ENCODE measurements at places on chromosomes 12 and 14. TPM values are rescaled to one million over a fixed set of nuclear protein-coding genes. Genes with fewer than 3 reads are reported as not detected.

Gene GPRC5D
- total RNA-seq: not detected

Gene RAD9B
- total RNA-seq: 1.0 TPM

Gene PEBP1
- total RNA-seq: 91.4 TPM

Gene NANOG
- total RNA-seq: not detected

- no peaks in the 10 kb centered on the region for H3K27me3 ChIP-seq
- peak overlapping the region; percentile 71 for H3K27ac ChIP-seq
- peaks cover 70% of the 10 kb centered on the region for H3K36me3 ChIP-seq
- peaks cover 44% of the 10 kb centered on the region for H3K4me1 ChIP-seq
- peak; percentile 53 for DNase-seq
These were observed 6.7 kb downstream of the DDX47 start for GRCh38 chr12:12819752-12820311.

GRCh38 chr14:60722357-60723115 lies 1.6 kb downstream of the SIX4 start:
- H3K27ac ChIP-seq: peak overlapping the region; percentile 51
- peak; percentile 73 for DNase-seq
- peaks cover 11% of the 10 kb centered on the region for H3K36me3 ChIP-seq
- H3K27me3 ChIP-seq: no peaks in the 10 kb centered on the region
- no peaks in the 10 kb centered on the region for H3K4me1 ChIP-seq
- peak overlapping the region; percentile 91 for H3K4me3 ChIP-seq

GRCh38 chr14:68625366-68626090 lies 167.3 kb downstream of the ZFP36L1 start:
- DNase-seq: no peak
- H3K27ac ChIP-seq: no peak overlapping the region
- no peaks in the 10 kb centered on the region for H3K27me3 ChIP-seq
- H3K36me3 ChIP-seq: peaks cover 10% of the 10 kb centered on the region
- H3K4me3 ChIP-seq: no peak overlapping the region

- H3K4me1 ChIP-seq: peaks cover 6% of the 10 kb centered on the region
- DNase-seq: no peak
- H3K27ac ChIP-seq: no peak overlapping the region
- peak overlapping the region; percentile 13 for H3K4me3 ChIP-seq
- H3K36me3 ChIP-seq: no peaks in the 10 kb centered on the region
- no peaks in the 10 kb centered on the region for H3K27me3 ChIP-seq
These were observed 180.8 kb downstream of the ADCK1 start for GRCh38 chr14:77980475-77981321.

GRCh38 chr12:41473441-41473840 lies 285.3 kb downstream of the PDZRN4 start:
- no peak overlapping the region for H3K4me3 ChIP-seq
- H3K27me3 ChIP-seq: peaks cover 74% of the 10 kb centered on the region
- no peaks in the 10 kb centered on the region for H3K4me1 ChIP-seq
- H3K36me3 ChIP-seq: no peaks in the 10 kb centered on the region
- DNase-seq: no peak

- H3K27me3 ChIP-seq: no peaks in the 10 kb centered on the region
- H3K4me1 ChIP-seq: peaks cover 6% of the 10 kb centered on the region
- DNase-seq: no peak
- peaks cover 46% of the 10 kb centered on the region for H3K36me3 ChIP-seq
- no peak overlapping the region for H3K4me3 ChIP-seq
These were observed 140.6 kb downstream of the EPS8 start for GRCh38 chr12:15648558-15648957.

DNA sequence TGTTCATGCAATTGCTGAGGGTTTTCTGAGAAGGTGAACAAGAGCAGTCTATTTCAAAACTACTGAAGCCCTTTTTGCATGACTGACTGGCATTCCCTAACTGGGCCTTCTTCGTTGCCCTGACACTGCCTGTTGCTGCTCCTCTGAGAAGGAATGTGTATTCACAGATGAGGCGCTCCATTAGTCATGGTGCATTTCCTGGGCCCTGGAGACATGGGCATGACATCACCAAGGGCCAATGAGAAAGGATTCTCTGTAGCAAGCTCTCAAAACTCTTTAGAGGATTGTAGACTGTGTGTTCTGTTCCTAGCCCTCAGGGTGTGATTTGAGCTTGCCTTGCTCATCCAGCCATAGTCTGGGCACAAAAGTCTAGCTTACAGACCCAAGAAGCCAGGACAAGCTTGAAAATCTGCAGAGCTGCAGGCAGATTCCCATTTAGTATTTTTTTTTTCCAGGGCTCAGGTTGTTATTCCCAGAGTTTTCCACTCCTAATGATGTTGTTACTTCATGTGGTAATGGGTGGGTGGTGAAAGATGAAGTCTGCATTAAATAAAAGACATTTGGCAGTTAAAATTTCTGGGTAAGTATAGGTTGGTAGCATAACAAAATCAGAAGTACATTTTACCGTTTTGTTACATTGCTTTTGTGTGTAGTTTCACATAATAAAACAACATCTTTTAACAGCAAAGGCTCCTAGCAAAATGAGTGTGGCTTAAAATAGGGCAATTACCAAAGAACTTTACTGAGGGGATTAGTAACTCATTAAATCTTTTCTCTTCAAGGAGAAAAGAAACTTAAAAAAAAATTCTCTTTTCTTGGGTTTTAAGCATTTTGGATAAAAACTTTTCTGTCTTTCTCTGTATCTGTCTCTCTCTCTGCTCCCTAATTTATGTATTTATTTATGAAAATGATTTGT lies 318.4 kb downstream of the RAD51B start:
- H3K27ac ChIP-seq: peak overlapping the region; percentile 94
- H3K4me3 ChIP-seq: peak overlapping the region; percentile 16
- peaks cover 50% of the 10 kb centered on the region for H3K4me1 ChIP-seq

DNA sequence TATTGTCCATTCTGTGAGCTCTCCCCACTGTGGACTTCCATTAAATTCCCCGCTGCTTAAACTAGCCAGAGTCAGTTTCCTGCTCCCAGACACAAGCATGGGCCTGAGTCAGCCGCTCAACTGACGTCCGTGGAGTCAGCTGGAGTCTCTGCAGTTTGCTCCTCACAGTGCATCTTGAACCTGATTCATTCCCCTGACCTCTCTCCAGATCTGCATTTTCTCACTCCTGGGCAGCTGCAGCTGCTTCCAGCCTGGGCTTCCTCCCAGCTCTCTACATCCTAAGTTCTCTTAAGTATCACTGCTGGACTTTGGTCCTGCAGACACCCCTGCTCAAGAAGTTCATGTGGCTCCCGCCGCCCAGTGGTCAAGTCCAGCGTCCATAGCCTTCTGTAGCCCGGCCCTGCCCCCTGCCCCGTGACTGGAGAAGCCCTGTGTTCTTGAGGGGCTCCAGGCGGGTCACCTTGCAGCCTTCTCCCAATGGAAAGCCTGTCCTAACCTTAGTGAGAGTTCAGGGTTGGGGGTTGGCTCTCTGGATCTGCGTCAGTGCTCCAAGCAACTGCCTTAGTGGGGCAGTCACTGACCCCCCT lies 20.0 kb downstream of the NFKBIA start:
- no peaks in the 10 kb centered on the region for H3K27me3 ChIP-seq
- H3K4me1 ChIP-seq: peaks cover 20% of the 10 kb centered on the region
- H3K4me3 ChIP-seq: no peak overlapping the region
- no peak overlapping the region for H3K27ac ChIP-seq

GRCh38 chr12:100247765-100248164 lies 19.1 kb downstream of the DEPDC4 start:
- H3K36me3 ChIP-seq: peaks cover 6% of the 10 kb centered on the region
- H3K27ac ChIP-seq: no peak overlapping the region
- H3K4me1 ChIP-seq: no peaks in the 10 kb centered on the region
- no peak for DNase-seq
- no peaks in the 10 kb centered on the region for H3K27me3 ChIP-seq
- no peak overlapping the region for H3K4me3 ChIP-seq

DNA sequence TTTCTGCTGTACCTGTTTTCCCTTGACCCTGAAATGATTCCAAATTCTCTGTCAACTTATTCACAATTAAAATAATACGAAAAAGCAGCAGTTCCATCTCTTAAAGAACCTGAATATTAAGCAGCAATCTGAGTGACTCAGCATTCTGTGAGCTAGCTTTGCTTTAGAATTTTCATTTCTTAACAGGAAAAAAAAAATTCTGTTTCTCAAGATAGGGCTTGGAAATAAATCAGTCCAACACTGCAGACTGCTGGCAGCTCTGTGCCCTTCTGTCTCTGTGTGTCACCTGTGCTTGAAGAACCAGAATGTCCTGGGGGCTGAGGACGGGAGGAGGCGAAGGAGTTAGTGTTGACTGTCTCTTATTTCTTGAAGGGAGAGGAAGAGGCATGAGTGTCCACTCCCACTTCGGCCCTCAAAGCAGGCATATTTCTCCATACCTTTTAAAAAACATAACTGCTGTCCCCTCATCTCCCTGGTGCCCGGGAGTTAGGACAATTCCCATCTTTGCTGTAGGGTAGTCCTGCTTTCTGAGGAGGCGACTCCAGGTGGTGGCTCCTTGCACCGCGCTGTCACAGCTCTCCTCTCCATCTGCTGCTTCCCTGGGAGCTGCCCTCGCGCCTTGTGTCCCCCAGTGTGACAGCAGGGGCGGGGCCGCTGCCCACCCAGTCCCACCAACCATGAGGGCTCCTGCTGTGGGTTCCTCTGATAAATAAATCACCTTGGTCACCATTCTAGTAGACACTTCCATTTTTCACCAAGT lies 203.1 kb downstream of the CALM1 start:
- no peaks in the 10 kb centered on the region for H3K36me3 ChIP-seq
- no peak overlapping the region for H3K4me3 ChIP-seq
- H3K4me1 ChIP-seq: no peaks in the 10 kb centered on the region
- no peaks in the 10 kb centered on the region for H3K27me3 ChIP-seq
- DNase-seq: peak; percentile 4
- no peak overlapping the region for H3K27ac ChIP-seq

DNA sequence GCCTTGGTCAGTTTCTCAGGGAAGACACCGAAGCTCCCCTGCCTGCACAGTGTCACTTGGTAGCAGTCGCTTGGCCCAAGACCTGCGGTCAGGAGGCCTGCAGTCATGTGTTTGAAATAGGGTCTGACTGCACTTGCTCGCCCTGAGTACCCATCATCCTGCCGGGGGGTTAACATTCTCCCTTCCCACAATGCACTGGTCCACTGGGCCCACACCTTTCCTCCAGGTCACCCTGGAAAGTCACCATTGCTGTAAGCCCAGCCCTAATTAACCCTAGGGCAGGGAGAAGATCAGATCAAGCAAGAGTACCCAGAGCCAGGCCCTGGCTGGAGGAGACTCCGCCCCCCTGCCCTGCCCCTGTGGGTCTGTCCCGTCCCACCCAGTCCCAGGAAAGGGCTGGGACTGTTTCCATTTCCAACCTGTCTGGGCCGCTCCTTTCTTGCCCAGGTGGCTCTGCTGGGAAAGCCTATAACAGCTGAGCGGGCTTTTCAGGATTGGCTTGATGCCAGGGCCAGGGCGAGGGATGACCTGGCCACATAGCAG lies 87.1 kb downstream of the ZFP36L1 start:
- no peak overlapping the region for H3K4me3 ChIP-seq
- H3K27ac ChIP-seq: peak overlapping the region; percentile 98
- H3K36me3 ChIP-seq: no peaks in the 10 kb centered on the region

GRCh38 chr14:50874757-50875156 lies 2.9 kb downstream of the ABHD12B start:
- H3K4me3 ChIP-seq: no peak overlapping the region
- DNase-seq: no peak
- no peak overlapping the region for H3K27ac ChIP-seq
- peaks cover 6% of the 10 kb centered on the region for H3K4me1 ChIP-seq
- H3K36me3 ChIP-seq: no peaks in the 10 kb centered on the region

GRCh38 chr12:47408171-47408871 lies 297.5 kb downstream of the RPAP3 start:
- no peaks in the 10 kb centered on the region for H3K27me3 ChIP-seq
- H3K27ac ChIP-seq: no peak overlapping the region
- H3K36me3 ChIP-seq: peaks cover 6% of the 10 kb centered on the region
- H3K4me3 ChIP-seq: no peak overlapping the region
- H3K4me1 ChIP-seq: no peaks in the 10 kb centered on the region

DNA sequence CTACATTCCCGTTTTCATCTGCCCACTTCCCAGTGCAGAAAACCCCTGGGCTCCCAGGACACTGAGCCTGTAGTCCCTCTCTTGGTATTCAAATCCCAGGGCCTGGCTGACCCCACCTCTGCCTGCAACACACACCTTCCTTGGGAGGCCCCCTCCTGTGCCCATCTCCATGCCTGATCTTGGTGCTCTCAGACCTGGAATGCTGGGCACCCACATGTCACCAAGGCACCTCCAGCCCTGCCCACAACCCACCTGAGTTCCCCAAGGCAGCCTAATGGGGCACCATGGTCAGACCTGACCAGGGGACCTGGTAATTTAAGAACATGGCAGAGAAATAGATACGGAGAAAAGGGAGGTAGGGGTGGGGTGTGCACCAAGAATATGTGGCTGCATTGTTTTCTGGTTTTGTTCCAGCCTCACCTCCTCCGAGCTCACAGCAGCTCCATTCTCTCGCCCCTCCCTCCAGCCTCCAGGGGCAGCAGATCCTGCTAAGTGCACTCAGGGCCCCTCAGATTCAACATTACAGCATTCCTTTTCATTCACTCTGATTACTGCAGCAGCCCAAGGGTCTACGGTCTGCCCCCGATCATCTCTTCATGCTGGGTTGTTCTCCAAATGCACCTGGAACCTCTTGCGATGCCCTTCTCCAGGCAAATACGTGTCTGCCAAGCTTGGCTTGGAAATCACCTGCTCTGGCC lies 9.2 kb upstream of the HSP90AA1 start:
- H3K27me3 ChIP-seq: no peaks in the 10 kb centered on the region
- DNase-seq: no peak
- H3K4me1 ChIP-seq: peaks cover 18% of the 10 kb centered on the region
- no peaks in the 10 kb centered on the region for H3K36me3 ChIP-seq
- H3K4me3 ChIP-seq: no peak overlapping the region

- H3K36me3 ChIP-seq: no peaks in the 10 kb centered on the region
- H3K27me3 ChIP-seq: no peaks in the 10 kb centered on the region
- DNase-seq: no peak
These were observed 59.6 kb downstream of the ARL6IP4 start for GRCh38 chr12:123040106-123040505.

DNA sequence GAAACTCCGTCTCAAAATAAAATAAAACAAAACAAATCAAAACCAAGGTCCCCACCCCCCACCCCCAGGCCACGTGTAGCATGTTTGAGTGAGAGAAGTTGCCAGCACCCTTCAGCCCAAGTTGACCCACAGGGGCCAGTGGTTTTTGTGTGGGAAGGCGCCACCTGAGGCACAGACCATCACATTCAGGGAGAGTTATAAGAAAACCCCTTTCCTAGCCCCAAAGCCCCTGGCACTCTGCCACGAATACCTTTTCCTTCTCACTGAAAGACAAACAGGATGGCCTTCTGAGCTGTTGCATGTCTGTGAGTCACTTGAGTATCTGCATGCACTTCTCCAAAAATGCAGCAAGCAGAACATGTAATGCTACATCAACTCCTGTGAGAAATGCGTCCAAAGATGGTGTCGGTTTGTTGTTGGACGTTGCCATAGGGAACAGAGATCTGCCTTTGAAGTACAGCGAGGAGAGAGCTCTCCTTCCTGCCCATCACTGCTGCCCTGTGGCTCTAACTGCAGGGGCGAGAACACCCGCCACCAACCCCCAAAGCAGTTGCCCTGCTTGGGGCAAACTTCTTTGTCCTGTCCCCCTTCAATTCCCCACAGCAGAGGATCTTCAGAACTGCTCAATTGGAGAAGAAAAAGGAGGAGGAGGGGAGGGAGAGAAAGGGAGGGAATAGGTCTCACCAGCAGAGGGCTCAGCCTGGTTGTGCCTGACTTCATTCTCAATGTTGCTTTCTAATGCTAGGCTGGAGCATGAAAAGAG lies 2.7 kb upstream of the TRAF3 start:
- peaks cover 10% of the 10 kb centered on the region for H3K4me1 ChIP-seq
- H3K27me3 ChIP-seq: peaks cover 14% of the 10 kb centered on the region
- H3K36me3 ChIP-seq: no peaks in the 10 kb centered on the region
- H3K4me3 ChIP-seq: no peak overlapping the region

GRCh38 chr12:16939871-16940306 lies 333.9 kb upstream of the LMO3 start:
- no peak overlapping the region for H3K27ac ChIP-seq
- peaks cover 5% of the 10 kb centered on the region for H3K4me1 ChIP-seq
- no peaks in the 10 kb centered on the region for H3K36me3 ChIP-seq
- H3K4me3 ChIP-seq: no peak overlapping the region

All from MCF 10A (cell line).